ENCODE measurements at places on chromosomes 12 and 14.

GRCh38 chr12:30962047-30962446 lies 35.5 kb downstream of the TSPAN11 start:
- DNase-seq, result no peak

GRCh38 chr12:56839915-56840325 lies 76.8 kb downstream of the HSD17B6 start:
- no peak for DNase-seq

DNA sequence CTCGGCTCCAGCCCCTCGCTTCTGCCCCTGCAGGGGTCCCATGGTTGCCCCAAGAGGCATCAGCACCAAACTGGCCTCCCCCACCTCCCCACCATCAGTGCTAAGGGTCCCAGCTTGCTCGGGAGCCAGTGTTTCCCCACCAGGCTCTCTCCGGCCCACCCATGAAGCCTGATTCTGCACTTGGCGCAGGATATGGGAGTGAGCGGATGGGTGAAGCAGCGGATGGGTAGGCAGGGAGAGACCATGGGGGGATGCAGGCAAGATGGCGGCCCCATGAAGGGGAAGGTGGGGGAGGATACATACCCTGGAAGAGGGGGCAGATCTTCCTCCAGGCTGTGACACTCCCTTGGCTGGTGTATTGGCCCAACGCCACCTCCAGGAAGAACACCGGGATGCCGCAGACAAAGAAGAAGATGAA lies 9.7 kb downstream of the SLC6A12 start:
- no peak for DNase-seq

- no peak for DNase-seq
Measured at GRCh38 chr14:95141684-95142083, 15.6 kb downstream of the DICER1 start.
